Fibroblast of skin of left quadriceps (primary cell): ENCODE measurements at places on chromosomes 12 and 14.
A peak's percentile ranks its signal among the peaks of the same experiment; 100 is the strongest.

- DNase-seq: peak; percentile 13
Observed at GRCh38 chr14:33764876-33765650, 185.8 kb downstream of the EGLN3 start.

DNA sequence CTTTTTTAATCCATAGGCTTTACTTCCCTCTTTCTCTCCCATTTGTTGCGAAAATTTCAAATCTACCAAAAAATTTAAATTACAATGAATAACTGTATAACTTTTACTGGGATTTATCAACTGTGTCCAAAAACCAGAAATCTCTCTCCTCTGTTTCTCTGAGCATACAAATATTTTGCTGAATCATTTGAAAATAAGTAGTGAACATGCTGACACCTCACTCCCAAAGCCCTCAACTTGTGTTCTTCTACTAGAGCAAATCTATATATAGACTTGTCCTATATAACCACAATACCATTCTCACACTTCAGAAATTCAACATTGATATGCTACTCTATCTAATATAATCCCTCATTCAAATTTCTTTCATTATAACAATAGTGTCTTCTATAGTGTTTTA is 53.1 kb downstream of the SLCO1C1 start:
- DNase-seq: no peak

DNA sequence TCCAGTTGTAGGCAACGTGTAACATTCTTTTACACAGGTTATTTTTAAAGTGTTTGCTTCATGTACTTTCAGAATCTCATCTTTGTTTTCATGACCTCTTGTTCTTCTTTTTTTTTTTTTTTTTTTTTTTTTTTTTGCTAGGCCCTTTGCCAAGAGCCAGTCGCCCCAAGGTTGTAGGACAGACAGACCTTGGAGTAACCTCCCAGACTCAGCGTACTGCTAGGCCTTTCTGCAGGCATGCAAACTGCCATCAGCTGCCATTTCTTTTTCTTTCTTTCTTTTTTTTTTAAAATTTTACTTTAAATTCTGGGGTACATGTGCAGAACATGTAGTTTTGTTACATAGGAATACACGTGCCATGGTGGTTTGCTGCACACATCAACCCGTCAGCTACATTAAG is 452.3 kb upstream of the MDGA2 start:
- no peak for DNase-seq

DNA sequence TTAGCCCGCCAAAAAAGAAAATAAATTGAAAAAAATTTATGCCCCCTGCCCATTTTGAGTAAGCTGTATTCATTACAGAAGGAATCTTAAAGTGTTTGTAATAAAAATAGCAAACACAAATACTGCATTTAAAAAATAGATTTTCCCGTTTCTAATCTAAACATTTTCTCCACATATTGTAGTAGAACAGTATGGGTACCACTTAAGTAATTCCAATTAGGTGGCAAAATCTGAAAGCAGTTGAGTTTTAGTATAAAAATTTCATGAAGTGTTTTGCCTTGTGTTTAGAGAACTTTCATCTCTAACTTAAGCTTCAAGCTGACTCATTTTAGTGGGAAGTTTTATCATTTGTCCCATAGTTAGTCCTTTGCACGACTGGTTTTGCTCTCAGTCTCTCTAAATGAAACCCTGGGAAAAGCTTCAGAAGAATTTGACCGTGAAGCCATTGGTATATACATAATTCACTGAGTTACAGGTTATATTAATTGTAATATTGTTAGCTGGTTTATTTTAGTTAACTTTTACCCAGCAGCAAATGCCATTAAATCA is 214.6 kb downstream of the ERC1 start:
- DNase-seq: no peak

DNA sequence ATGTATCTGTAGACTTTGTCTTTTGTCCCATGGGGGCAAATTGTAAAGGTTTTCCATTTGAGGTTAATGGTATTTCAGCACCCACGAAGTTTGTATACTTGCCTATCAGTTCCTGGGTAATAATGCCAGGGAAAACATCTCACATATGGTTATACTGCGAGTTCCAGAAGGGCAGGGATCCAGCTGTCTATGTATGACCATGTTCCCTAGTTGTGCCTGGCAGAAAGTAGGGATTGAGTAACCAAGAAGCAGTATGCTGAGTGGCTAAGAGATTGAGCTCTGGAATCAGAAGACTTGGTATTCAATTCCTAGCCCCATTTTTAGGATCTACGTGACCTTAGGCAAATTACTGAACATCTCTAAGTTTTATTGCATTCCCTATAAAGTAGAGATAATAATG is 173.2 kb upstream of the PWP1 start:
- no peak for DNase-seq

GRCh38 chr12:123131291-123131832 is 19.5 kb downstream of the PITPNM2 start:
- DNase-seq: peak; percentile 43

DNA sequence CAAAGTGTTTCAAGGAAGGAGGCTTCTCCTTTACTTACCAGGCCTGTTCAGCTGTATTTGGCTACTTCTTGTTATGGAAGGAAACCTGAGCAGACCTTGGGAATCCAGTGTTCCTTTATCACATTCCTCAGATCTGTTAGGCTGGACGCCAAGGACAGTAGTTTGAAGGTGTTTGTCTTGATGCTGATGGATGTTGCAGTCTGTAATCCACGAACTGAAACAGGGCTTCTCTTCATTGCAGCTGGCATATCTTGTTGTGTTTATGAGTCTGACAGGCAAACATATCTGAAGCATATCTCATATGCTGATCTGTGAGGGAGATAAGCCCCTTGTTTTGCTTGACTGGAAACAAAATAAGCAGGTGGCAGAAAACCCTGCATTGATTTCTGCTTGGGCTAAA is 904.3 kb downstream of the NRXN3 start:
- no peak for DNase-seq

DNA sequence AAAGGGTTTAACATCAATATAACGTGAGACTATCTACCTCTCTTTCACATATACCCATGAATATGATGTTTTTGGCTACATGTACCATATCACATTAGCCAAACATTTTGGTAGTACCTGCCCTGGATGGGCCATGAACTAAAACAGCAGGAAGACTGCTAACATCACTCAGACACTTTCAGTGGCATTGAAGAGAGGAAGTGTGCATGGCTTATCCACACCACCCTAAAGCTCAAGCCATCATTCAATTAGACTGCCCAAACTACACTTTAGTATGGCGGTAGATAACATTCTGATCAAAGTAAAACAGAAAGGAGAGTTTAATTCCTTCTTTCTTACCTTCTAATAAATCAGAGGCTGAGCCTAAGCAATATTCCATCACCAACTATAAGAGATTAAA is 103.0 kb downstream of the PEBP1 start:
- no peak for DNase-seq

GRCh38 chr12:107560899-107561285 is 124.7 kb upstream of the PWP1 start:
- DNase-seq: no peak

DNA sequence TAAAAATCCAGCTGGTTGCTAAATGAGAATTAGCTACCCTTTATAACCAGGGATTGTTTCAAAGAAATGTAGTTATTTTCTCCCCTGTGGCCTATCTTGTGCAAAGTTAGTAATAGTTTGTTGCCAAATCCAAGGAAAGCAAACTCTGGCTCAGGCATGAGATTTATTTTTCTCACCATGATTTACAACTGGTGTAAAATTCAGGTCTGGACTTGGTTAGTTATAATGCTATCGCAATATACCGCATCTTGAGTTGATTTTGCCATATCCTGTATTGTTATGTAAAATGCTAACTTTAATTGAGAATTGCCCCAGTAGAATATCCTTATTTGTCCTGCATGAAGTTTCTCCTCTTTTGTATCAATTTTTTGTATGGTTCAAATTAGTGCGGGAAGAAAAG is 135.5 kb downstream of the CRADD start:
- peak; percentile 90 for DNase-seq

- DNase-seq: no peak
Observed at GRCh38 chr14:88269806-88270420, 53.2 kb downstream of the KCNK10 start.

GRCh38 chr12:95277139-95277538 is 59.5 kb downstream of the VEZT start:
- DNase-seq: peak; percentile 88

- DNase-seq: no peak
Observed at GRCh38 chr12:85448548-85449139, 168.6 kb downstream of the ALX1 start.

DNA sequence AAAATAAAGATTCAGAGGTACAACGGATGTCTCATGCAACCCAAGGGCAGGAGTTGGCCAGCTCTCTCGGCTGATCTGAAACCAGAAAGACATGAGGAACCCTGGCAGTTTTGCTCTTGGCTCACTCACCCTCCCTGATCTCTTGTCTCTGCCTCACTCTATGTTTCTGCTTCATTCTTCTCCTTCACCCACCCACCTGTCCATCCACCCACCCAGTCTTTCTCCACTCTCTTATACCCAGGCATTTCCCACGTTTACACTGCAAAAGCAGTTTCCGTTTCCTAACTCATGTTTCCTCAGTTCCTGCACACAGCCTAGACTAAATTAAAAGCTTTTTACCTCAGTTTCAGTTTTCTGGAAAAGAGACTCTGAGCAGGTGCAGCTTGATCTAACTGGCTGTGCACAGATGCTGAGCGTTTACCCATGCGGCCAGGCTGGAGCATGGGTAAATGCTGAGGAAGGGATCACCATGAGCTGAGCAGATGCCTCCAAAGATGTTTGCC is 157.6 kb downstream of the PRKCH start:
- no peak for DNase-seq

DNA sequence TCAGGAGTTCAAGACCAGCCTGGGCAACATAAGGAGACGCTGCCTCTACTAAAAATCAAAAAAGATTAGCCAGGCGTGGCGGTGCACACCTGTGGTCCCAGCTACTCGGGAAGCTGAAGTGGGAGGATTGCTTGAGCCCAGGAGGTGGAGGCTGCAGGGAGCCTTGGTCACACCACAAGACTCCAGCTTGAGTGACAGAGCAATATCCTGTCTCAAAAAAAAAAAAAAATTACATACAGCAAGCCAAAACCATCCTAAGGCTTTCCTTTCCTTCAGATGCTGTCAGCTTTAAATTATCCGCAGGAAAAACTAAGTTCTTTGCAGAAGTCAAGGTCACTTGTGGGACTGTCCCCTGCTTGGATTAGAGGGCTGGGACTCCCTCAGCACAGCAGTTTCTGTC is 1.3 kb downstream of the CS start:
- no peak for DNase-seq

GRCh38 chr14:99660794-99661193 is 15.9 kb downstream of the HHIPL1 start:
- DNase-seq: no peak

- DNase-seq: no peak
Observed at GRCh38 chr14:102046337-102047278, 40.2 kb downstream of the HSP90AA1 start.

- DNase-seq: no peak
Observed at GRCh38 chr12:133130808-133131128, 341 bp downstream of the ZNF10 start.
